ENCODE measurements at places on chromosomes 3 and 15. TPM values are rescaled to one million over a fixed set of nuclear protein-coding genes. Genes with fewer than 3 reads are reported as not detected.

Gene IL17RB
- total RNA-seq, result not detected

Gene MKRN2
- 50.4 TPM for total RNA-seq

Gene CRABP1
- not detected for total RNA-seq

Gene SLC6A1
- 0.05 TPM for total RNA-seq

Gene IGF2BP2
- total RNA-seq, result 82.7 TPM

Gene C3orf49
- total RNA-seq, result not detected

Gene CA12
- 98.9 TPM for total RNA-seq

Gene TMEM40
- total RNA-seq, result not detected

Gene TUBGCP4
- total RNA-seq, result 14.2 TPM
